CD4-positive, alpha-beta T cell treated with Interleukin-6 for 4 hours (primary cell): ENCODE measurements at places on chromosomes 12 and 14.

- no peak for DNase-seq
These were observed 68.1 kb downstream of the LRRC74A start for GRCh38 chr14:76894308-76894707.

GRCh38 chr14:105974902-105975301 is 448.5 kb downstream of the TMEM121 start:
- DNase-seq = peak; percentile 79

GRCh38 chr14:104421401-104421821 is 158.2 kb upstream of the C14orf180 start:
- no peak for DNase-seq

DNA sequence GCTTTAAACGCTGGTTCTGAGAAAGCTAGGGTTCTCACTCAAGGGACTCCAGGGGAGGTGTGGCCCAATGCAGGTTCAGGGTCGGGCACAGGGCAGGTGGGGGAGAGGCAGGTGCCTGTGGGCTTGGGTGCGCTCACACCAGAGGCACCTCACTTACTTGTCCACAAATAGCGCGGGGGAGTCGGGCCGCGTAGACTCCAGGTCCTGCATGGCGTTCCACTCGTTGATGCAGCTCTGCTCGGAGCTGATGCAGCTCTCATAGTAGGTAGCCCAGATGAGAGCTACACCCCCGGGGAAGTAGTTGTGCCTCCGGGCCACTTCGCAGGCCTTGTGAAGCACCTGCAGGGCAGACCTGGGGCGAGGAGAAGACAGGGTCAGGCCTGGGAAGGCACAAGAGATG is 49.9 kb downstream of the SSH1 start:
- DNase-seq = no peak

DNA sequence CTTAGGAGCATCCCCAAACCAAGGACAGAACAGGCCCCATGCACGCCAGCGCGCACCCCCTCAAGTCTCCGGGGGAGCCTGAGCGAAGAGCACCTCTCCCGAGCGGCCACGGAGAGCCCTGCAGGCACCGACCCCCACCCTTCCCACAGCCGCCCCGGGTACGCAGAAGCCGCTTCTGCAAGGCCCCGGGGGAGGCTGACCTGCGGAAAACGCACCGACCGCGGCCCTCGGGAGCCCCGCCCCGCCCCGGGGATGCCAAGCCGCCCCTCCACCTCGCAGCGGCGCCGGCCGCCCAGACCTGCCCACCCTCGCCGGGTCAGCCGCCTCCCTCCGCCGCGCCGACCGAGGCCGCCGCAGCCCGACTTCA is 385 bp downstream of the CAPRIN2 start:
- DNase-seq = no peak

- DNase-seq = no peak
These were observed 3.1 kb downstream of the SH2B3 start for GRCh38 chr12:111408686-111409402.

- no peak for DNase-seq
These were observed 167.4 kb upstream of the LRIG3 start for GRCh38 chr12:59087691-59088090.

DNA sequence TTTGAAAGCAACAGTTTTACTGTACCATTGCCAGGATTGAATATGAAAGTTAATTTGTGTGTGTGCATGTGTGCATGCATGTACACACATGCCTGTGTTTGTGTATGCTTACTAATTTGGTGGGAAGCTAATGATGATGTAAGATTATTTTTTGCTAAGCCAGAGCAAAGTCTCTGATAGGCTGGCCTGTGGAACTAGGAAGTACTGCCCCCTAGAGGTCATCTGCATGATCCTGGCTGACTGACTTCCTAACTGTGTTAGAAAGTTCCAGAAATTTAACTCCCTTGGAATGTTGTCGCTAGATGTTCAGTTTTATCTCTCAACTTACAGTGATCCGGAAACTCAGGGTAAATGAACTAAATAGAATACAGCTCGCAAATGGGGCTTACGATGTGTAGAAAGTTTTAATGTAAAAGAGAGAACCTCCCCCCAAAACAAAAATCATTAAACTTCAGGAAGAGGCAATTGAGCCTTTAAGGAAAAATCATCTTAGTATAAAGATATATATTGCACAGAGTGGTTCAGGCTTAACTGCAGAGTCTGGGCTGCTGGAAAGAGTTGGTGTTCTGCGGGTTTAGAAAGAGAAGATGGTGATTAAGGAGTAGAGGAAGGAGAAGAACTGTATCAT is 34.3 kb upstream of the SLC38A1 start:
- DNase-seq = peak; percentile 72

DNA sequence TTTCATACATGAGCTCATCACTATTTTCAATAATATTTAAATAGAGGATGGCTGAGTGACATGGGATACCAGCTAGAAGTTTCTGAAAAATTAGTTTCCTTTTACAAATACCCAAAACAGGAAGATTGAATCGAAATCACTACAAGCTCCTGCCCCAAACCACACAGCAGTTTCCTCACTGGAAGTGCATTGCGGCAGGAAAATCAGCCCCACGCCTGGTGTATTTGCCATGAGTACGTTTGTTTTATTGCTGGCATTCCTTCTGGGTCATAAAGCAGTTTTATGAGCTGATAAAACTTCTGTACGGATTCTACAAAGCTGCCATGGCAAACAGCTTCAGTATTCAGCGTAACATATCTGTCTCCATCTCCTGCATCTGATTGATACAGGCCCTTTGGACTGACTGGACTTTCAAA is 23.7 kb downstream of the CDC42BPB start:
- no peak for DNase-seq

- no peak for DNase-seq
These were observed 1.7 kb upstream of the CTDSP2 start for GRCh38 chr12:57848208-57848607.

DNA sequence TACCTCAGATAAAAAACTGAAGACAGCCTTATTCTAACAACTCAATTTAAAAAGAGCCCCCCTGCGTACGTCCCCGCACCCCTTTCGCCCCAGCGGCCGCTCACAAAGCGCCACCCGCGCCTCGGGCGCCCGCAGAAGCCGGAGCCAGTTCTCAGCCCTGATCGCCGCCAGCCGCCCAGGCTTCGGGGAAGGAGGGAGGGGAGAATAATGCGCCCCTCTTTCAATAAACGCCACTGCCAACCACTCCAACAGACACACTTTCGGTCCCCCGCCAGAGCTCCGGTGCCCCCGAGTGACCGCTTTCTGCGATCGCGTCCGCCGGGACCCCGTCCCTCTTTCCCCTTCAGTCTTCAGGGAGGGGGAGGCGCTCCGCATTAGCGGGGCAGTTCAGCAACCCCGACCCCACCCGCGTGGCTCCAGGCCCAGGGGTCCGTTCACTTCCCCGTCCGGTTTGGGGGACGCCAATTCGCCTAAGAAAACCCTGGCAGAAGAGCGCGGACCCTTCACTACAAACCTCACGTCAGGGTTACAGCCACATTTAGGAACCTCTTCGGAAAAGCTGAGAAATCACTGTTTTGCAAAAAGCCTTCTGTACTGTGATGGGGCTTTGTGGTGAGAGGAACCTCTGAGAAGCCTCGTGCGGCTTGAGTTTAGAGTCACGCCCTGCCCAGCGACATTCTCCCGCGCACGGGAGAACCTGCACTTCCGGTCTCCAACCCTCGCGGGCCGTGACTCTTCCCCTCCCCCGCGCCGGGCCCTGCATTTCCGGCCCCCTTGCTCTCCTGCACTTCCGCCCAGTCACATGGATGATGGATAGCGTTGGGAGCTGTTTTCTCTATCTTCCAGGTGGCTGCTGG is 18.7 kb downstream of the FOXG1 start:
- DNase-seq = no peak

DNA sequence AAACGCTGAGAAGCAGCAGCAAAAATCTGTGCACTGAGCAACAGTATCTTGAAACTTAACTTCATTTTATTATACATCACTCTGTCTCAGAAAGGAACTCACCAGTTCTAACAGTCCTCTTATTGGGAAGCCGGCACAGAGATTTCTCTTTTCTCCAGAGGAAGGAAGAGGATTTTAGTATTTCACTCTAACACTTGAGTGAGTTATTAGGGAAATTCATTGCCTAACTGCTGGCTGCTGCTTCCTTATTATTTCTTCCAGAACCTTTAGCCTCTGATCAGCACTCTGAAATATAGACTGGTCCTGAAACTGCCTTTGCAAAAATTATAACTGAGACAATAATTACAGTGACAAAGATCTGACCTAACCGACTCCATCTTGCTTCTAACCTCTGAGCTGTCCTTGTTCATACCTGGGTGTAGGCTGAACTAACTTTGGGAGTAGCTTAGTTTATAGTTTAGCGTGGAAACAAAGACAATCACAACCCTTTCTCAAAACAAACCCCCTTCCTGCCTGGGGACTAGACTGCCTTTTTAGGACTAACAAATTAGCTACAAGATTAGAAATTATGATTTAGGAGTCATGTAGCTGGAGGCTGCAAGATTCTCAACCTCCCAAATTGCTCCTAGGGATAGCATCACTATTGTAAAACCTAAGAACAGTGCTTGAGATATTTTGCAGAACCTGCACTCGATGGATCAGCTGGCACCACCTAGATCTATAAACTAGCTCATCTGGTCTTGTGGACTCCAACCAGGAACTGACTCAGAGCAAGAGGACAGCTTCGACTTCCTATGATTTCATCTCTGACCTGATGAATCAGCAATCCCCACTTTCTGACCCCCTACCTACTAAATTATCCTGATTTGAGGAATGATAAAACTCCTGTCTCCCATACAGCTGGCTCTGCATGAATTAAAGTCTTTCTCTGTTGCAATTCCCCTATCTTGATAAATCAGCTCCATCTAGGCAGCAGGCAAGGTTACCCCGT is 117.5 kb downstream of the DYRK2 start:
- no peak for DNase-seq

- DNase-seq = no peak
These were observed 862 bp upstream of the HOTAIR start for GRCh38 chr12:53975479-53976152.

- no peak for DNase-seq
These were observed 142.8 kb downstream of the NUAK1 start for GRCh38 chr12:105995961-105996431.
